NCI-H2081 treated with DMSO at 0.1 percent for 48 hours (cell line): ENCODE measurements at places on chromosomes 4 and X.

DNA sequence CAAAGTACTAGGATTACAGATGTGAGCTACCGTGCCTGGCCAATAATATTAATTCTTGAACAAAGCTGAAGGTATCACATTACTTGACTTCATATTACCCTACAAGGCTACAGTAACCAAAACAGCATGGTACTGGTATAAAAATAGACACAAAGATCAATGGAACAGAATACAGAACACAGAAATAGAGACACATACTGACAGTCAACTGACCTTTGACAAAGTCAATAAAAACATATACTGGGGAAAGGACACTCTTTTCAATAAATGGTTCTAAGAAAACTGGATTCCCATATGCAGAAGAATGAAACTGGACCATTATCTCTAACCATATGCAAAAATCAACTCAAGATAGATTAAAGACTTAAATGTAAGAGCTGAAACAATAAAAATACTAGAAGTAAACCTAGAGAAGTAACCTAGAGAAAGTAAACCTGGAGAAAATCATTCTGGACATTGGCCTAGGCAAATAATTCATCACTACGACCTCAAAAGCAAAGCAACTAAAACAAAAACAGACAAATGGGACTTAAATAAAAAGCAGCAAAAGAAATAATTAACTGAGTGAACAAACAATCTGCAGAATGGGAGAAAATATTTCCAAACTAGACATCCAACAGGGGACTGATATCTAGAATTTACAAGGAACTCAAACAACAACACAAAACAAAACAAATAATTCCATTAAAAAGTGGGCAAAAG, 156.6 kb downstream of the FGF16 start:
- no peak for DNase-seq

GRCh38 chrX:22603060-22603459, 330.3 kb downstream of the CBLL2 start:
- no peak for DNase-seq

- no peak for DNase-seq
Measured at GRCh38 chr4:7324651-7325121, 110.0 kb downstream of the PSAPL1 start.

GRCh38 chr4:103095080-103095479, 4.6 kb downstream of the BDH2 start:
- no peak for DNase-seq

GRCh38 chrX:135015523-135016245, 6.7 kb downstream of the RTL8B start:
- DNase-seq = no peak

GRCh38 chr4:180058691-180059215, 2184.4 kb upstream of the TENM3 start:
- peak; percentile 31 for DNase-seq

DNA sequence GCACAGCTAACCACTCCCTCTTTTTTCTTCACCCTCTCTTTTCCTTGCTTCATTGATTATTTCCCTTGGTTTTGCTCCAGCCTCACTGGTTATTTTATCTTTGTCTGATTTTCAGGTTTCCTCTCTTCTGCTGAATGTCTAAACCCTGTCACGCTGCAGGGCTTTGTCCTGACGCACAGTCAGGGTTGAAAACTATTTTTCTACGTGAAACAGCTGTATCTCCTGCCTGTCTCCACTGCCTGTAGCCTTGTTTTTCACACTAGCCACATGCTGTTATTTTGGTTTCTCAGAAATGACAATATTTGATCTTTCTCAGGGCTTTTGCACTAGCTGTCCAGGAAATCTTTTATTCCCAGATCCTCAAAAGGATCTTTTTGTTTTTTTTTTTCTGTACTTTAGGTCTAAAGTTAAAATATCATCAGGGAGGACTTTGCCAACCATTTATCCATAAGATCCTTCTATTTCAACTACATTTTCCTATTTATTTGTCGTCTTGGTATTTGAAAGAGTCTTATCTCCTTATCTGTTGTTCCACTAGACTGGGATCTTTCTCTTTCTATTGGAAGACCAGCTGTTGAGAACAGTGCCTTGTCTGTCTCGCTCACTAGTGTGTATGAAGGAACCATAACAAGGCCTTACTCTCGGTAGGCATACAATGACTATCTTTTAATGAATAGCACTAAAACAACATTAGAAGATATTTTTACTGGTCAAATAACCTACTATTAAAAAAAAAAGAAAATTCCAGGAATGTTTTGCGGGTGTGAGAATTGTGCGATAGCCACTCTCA, 164.3 kb downstream of the PDHA2 start:
- DNase-seq = no peak

- no peak for DNase-seq
Measured at GRCh38 chr4:81845761-81846160, 374.1 kb upstream of the RASGEF1B start.

- no peak for DNase-seq
Measured at GRCh38 chrX:154761977-154762536, 607 bp upstream of the DKC1 start.

- DNase-seq = no peak
Measured at GRCh38 chr4:184382189-184382846, 92.0 kb downstream of the IRF2 start.

GRCh38 chr4:41877020-41877796, 58.0 kb upstream of the TMEM33 start:
- DNase-seq = no peak

DNA sequence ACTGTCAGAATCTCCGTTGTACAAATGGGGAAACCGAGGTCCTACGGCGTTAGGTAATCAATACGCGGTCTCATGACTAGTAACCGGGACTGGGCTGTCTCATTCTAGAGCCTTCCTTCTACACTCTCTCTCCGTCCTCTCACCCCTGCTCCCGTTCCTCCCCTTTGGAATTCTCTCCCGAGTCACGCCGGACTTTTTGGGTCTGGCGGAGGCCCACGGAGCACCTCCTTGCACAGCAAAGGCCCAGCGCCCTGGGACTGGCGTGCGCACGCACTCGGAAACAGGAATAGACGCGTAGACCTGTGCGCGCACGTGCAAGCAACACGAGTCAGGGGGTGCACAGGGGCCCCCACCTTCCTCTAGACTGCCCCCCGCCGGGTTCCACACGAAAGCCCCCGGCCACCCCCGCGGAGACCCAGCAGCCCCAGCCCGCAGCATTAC, 361 bp downstream of the QDPR start:
- no peak for DNase-seq

DNA sequence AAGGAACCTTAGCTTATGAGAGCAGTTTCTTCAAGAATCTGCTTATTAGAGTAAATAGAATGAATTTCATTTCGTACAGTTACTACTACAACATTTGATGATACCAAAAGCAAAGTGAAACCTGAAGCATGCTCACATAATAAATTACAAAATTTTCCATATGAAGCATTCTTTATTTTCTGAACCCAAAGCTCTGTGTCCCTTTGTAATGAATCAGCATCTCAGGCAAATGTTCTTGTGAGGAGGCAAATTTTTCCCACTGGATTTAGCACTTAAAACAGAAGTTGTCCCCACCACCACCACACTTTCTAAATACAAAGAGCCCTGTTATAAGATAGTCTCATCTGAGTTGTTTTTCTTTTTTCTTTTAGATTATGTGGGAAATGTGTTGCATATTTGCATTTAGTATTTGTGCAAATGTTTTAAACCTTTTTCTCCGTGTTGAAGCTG, 70.7 kb upstream of the NFKB1 start:
- DNase-seq = no peak

DNA sequence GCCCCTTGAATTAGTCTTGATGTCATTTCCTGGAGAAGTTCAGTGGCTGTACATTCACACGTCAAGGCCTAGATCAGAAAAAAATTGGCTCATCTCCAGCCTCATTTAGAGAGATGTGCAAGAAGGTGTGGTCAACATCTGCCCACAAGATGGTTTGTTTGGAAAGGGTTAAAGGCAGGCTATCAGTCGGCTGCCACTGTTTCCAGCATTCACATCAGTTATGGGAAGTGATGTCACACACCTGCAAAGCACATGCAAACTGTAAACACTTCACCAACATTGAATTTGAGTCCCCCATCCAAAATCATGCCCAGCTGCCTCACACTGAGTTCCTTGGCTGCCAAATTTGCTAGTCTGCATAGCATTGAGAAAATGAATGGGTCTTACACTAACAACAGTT, 498.3 kb upstream of the INTU start:
- no peak for DNase-seq

GRCh38 chrX:148672517-148672916, 172.1 kb downstream of the AFF2 start:
- DNase-seq = no peak

DNA sequence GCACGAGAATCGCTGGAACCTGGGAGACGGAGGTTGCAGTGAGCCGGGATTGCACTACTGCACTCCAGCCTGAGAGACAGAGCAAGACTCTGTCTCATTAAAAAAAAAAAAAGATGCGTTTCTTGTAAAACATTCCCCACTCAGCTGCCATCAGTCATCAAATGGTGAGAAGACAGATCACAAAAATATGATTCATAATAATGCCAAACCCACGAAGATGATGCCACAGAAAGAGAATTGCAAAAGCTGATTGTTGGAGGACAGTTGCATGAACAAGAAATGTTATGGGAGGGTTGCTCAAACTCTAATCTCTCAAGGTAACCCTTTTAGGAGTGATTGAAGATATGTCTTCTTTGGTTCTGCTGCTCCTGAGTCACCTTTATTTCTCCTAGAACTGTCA, 21.4 kb upstream of the SMIM14 start:
- no peak for DNase-seq

- DNase-seq = no peak
Measured at GRCh38 chr4:145732001-145732815, 52.3 kb downstream of the C4orf51 start.

DNA sequence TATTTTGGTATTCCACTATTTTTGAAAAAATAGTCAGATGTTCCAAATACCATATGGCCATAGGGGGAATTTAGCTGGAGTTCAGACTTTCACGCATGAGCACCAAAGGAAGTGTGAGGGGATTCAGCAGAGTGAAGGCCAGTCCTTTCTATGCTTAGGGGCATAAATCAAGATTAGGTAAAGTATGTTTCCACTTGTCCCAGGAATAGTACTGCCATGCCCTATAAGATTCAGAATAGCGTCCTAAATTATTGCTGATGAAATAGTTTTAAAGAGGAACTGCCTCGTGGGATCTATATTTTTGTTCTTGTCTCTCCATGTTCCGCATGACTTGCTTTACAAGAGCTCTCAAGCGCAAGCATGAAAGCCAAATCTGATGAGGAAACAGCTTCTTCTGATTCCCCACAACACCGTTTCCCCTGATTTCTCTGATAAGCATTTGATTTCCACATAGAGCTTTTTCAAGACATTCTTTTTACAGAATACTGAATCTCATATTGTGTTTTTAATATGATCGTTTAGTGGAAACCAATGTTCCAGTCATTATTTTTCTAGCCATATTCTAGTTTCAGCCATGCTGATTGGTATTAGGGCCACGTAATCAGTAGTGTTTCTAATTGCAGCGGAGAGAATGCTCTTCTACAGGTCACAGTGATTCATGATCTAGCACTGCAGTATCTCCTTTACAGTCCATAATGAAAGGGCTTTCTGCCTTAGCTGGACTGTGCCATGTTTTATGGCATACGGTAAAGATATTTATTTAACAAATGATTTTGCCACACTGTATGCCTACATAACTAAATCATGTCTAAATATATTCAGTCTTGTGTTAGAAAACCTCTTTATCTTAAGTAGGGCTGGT, 492.3 kb downstream of the CENPC start:
- no peak for DNase-seq

GRCh38 chr4:166655705-166656104, 578.6 kb downstream of the SPOCK3 start:
- no peak for DNase-seq

DNA sequence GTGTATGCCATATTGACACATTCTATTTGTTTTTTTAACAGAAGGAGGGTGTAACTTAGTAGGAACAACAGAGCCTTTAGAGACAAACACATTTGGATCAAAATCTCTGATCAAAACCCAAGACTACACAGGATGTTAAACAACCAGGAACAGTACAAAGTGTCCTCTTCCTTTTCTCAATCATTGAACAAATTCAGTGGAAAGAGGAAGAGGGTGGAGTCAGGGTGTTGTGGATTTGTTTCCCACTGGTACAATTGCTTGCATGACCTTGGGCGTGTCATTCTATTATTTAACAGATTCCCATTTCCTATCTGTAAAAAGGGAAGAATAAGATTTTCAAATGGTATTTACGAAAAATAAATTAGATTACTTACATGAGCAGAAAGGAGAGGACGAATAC, 1162.8 kb upstream of the PRKX start:
- DNase-seq = no peak

- DNase-seq = no peak
Measured at GRCh38 chr4:25050370-25051078, 19.8 kb upstream of the LGI2 start.

DNA sequence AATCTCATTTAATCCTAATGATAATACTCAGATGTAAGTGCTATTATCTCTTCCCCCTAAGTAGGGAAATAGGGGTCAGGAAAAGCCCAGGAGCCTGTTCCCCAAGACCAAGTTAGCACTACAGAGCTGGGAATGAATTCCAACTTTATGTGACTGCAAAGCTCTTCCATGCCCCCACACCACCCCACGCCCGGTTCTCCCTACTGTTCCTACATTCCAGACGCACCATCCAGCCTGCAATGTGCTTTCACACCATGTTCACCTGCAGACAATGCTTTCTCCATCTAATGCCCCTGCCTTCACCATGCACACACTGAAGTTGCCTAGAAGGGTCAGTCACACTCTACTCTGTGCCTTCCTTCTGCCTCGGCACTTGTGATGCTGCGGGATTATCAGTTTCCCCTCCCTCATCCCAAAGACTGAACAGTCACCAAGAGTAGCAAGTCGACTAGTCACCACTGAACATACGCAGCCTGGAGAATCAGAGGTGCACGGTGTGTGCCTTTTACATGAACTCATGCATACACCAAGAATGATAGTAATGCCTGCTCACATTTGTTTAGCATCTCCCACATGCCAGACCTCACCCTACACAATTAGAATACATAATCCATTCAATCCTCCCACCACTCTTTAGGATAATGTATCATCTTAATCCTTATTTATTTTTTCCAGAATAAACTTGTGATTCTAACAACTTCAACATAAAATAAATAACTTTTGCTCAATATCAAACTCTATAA, 14.2 kb downstream of the SORBS2 start:
- no peak for DNase-seq

DNA sequence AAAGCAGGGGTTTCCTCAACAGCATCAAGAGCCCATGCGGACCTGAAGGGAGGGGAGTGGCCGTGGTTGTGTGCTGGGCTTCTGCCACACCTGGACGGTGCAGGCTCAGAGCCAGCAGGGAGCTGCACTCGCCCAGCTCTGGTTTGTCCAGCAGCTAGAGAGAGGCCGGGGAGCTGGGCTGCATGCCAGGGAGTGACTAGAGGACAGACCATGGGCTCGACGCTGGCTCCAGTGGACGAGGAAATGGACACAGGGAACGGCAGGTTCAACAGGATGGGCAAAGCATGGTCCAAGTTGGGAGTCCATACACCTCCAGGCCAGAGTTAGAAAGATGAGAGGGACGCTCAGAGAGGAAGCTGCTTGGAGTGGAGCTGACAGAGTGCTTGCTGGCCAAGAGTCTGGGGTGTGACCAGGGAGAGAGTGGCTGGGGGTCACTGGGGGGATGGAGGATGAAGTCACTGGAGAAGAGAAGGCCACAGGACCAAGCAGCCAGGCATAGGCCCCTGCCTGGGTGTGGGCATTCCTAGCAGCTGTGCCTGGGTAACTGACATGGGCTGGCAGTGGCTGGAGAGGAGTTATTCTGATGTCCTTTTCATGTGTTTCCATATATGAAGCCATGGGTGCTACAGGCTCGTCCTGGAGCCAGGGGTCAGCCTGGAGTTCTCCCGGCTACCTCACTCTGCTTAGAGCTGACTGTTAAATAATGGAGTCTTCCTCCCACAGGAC, 42.8 kb downstream of the HTT-AS start:
- no peak for DNase-seq
